Kasumi-1 (cell line): ENCODE measurements at places on chromosomes 2 and 18.

DNA sequence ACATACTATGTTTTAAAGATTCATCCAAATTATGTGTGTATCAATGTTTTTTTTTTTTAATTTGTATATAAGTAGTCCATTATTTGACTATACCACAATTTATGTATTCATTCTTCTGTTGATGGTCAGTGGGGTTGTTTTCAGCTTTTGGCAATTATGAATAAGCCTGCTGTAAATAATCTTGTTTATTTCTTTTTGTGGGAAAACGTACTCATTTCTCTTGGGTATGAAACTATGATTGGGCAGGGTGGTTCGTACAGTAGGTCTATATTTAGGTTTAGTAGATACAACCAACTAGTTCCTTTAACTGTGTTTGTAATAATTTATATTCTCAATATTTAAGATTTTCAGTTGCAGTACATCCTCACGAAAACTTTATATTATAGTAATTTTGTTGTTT, 329.2 kb downstream of the LPIN1 start:
- DNase-seq, result no peak

- peak; percentile 35 for DNase-seq
Measured at GRCh38 chr18:3037423-3037915, 24.5 kb upstream of the LPIN2 start.

GRCh38 chr2:112486895-112487294, 4.9 kb downstream of the TTL start:
- DNase-seq, result no peak

DNA sequence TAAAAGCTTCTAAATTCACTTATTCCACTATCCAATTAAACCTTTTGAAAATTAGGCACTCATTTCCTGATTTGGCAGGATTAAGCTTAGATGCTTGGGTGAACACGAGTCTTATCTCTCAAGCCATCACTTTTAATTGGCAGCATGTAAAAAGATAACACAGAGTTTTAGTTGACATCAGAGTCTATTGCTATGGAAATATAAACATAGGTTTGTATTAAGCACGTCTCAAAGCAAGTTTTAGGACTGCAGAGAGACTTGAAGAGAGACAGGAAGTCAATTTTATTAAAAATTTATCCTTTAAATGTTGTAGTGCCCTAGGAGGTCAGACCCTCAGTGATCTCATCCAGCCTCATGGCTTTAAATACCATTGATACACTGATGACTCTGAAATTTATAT, 5.6 kb downstream of the RBKS start:
- no peak for DNase-seq

DNA sequence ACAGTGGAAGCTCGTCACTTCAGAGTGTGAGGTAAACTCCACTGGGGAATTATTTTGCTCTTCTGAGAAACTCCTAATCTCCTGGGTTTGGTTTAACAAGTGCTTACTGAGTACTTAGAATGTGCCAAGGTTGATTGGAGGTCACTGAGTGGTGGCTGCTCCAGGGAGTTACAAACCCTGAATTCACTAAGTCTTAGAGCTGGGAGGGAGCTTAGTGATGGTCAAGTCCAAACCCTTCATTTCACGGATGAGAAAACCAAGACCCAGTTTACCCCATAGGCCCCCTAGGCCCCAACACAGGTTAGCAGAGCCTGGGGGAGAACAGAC, 52.0 kb downstream of the SLC4A5 start:
- DNase-seq, result no peak

- no peak for DNase-seq
Measured at GRCh38 chr2:219901155-219901554, 273.7 kb downstream of the SLC4A3 start.

- no peak for DNase-seq
Measured at GRCh38 chr2:850429-850828, 100.2 kb upstream of the SNTG2 start.

DNA sequence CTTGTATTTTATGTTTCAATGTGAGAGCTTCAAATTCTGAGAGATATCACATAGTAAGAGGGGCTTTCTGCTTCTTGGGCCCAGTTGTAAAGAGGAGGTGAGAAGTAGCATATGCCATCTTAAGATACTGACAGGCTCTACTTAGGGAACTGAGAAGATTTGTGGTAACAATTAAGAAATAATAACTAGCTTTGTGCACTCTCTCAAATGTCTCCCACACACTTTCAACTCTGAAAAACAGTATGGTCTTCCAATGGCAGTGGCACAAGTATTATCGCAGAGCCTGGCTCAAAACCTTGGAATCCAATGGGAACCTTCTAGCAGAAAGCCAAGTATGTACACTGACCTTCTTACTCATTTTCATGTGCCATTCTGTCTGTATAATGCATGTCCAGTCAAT, 80.3 kb upstream of the FAM237A start:
- DNase-seq, result no peak

- DNase-seq, result peak; percentile 27
Measured at GRCh38 chr2:24456599-24457556, 34.2 kb upstream of the NCOA1 start.

- peak; percentile 80 for DNase-seq
Measured at GRCh38 chr2:142980246-142981068, 103.0 kb downstream of the KYNU start.

DNA sequence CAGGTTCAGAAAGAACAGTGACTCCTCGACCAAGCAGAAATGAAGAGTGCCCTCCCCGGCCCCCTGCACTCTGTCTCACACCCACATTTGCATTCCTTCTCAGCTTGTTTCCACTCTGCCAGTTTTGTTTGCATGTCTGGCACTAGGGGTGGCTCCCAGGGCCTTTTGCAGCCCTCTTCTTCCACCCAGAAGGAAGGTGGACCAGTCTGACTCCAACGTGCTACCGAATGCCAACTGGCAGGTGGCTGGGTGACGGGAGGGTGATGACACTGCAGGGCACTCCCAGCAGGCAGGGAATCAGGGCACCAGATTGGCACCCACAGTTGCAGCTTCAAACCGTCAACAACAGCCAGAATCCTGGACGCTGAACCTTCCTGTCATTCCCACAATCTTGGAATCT, 371.1 kb downstream of the TXNL1 start:
- DNase-seq, result no peak

GRCh38 chr2:70777450-70777849, 9.4 kb upstream of the ADD2 start:
- no peak for DNase-seq

DNA sequence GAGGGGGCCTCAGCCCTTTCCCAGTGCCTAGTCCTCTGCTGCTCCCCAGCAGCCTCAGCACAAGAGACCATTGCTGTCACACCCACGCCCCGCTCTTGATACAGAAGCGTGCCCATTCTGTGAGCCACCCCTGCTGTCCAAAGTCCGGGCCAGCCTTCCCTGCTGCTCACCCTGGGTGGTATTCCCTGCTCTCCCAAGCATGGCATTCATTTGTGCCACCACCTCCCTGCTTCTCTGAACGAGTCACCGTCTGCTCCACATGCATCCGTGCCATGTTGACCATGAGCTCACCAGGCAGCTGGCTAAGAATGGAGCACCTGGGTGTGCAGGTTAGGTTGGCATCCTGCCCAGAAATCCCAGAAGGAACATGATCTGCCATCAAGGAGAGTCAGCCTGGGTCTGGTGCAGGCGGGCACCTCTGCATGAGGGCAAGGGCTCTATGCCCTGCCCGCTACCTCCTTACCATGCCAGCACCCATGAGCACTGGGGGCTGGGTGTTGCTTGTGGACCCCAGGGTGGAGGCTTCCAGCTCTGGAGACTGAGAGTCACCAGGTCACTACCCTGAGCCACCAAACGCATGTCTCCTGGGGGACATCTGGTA, 63.0 kb downstream of the TWIST2 start:
- DNase-seq, result no peak

- peak; percentile 42 for DNase-seq
Measured at GRCh38 chr2:239934571-239935171, 90.5 kb downstream of the NDUFA10 start.

- no peak for DNase-seq
Measured at GRCh38 chr2:148907085-148907785, 32.2 kb downstream of the KIF5C start.

GRCh38 chr2:101991721-101992145, at the start of gene IL1R2:
Gene IL1R2 (plus strand): TSS chr2:101991960. CDS start chr2:102008576, 16,616 bp downstream.
- peak; percentile 47 for DNase-seq

- no peak for DNase-seq
Measured at GRCh38 chr18:75141734-75142133, 67.2 kb downstream of the PTGR3 start.
